Calu3 (cell line): ENCODE measurements at places on chromosomes 11 and 22.

GRCh38 chr11:75014129-75014528 lies 25.4 kb downstream of the NEU3 start:
- DNase-seq = no peak

DNA sequence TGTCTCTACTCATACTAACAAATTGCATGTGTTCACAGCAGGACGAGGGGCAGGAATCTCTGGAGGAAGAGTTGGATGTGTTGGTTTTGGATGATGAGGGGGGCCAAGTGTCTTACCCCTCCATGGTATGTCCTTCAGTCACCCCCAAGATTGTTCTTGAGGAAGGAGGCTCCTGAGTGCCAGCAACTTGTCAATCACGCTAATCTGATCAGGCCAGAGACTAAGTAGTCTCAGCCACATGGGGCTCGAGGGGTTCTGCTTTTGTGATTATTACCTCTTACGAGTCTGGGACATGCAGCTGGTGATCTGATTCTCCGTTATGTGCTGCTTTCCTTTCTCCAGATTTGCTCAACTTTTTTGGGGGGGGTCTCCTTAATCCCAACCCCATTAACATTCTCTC lies 54.3 kb downstream of the CTNND1 start:
- DNase-seq = no peak

- DNase-seq = no peak
Measured at GRCh38 chr11:124219126-124219525, 21.8 kb upstream of the OR8G1 start.

- no peak for DNase-seq
Measured at GRCh38 chr11:67052891-67053290, 3.8 kb upstream of the RHOD start.

GRCh38 chr22:17201285-17201945 lies 17.8 kb downstream of the ADA2 start:
- DNase-seq = peak; percentile 32

DNA sequence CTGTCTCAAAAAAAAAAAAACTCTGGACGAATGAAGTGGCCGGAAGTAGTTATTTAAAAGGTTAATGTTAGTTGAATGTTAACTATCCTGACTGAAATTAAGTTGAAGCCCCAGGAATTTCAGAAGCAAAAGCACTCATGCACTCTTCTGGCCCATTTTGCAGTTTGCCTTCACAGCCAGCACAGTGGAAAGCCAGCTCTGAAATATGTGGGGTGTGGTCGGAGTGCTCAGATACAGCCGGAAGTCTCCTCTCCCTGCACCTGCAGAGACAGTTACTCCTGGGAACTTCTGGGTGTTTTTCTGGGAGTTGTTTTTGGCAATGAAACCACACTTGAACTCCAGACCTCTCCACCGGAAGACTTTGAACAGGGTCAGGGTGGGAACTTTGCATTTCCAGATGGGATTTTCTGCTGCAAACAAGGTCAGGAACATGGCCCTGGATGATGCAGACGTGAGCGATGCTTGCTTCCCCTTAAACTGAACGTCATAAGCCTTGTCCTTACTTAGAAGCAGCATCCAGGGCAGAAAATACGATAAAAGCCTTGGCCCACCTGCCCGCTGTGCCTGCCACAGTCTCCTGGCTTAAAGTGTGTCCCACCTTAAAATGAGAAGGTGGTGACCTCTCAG lies 21.5 kb upstream of the CABP2 start:
- DNase-seq = peak; percentile 38

GRCh38 chr11:107265591-107266121 lies 192.0 kb downstream of the CWF19L2 start:
- DNase-seq = no peak
